ENCODE measurements at places on chromosomes 7 and 10. TPM values are rescaled to one million over a fixed set of nuclear protein-coding genes. Genes with fewer than 3 reads are reported as not detected.

The OPN1SW gene
- total RNA-seq, result not detected

The CCDC172 gene
- not detected for total RNA-seq

The SMKR1 gene
- total RNA-seq, result 1.3 TPM

The CREB5 gene
- total RNA-seq, result 2.1 TPM

The LRRN3 gene
- total RNA-seq, result not detected

The HECTD2 gene
- total RNA-seq, result 1.6 TPM

The ZNF736 gene
- 9.7 TPM for total RNA-seq

The PRR15 gene
- total RNA-seq, result 2.1 TPM

The PHKG1 gene
- total RNA-seq, result 0.26 TPM

The GHRHR gene
- total RNA-seq, result not detected

The ZNF804B gene
- not detected for total RNA-seq

The NKX6-2 gene
- total RNA-seq, result not detected

The CARD11 gene
- total RNA-seq, result 3.3 TPM

The CAMK1D gene
- 1.8 TPM for total RNA-seq

The PPP1R3A gene
- not detected for total RNA-seq

The SLC39A12 gene
- not detected for total RNA-seq

Data from bronchial epithelial cell (primary cell).